Thoracic aorta (tissue), 2 donors: ENCODE measurements at places on chromosomes 5 and 9.

DNA sequence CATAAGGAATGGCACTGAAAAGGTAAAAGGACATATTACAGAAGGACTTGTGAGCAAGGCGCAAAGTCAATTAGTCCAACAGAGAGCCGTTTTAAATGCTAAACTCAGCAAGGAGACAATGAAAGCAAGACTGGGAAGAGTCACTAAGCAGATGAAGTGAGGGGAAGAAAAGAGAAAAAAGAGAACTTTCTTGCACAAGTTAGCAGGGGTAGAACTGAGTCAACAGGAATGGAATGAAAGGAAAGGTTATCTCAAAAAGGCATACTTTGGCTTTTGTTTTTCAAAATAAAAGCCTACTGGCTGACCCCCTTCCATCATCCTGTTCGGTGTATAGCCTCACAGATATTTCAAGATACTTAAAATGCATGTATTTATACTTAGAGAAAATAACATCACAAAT is 75.0 kb downstream of the NR6A1 start:
- H3K4me3 ChIP-seq, result no peak overlapping the region
- H3K36me3 ChIP-seq, result no peaks in the 10 kb centered on the region
- no peaks in the 10 kb centered on the region for H3K27me3 ChIP-seq
- no peak overlapping the region for H3K27ac ChIP-seq

DNA sequence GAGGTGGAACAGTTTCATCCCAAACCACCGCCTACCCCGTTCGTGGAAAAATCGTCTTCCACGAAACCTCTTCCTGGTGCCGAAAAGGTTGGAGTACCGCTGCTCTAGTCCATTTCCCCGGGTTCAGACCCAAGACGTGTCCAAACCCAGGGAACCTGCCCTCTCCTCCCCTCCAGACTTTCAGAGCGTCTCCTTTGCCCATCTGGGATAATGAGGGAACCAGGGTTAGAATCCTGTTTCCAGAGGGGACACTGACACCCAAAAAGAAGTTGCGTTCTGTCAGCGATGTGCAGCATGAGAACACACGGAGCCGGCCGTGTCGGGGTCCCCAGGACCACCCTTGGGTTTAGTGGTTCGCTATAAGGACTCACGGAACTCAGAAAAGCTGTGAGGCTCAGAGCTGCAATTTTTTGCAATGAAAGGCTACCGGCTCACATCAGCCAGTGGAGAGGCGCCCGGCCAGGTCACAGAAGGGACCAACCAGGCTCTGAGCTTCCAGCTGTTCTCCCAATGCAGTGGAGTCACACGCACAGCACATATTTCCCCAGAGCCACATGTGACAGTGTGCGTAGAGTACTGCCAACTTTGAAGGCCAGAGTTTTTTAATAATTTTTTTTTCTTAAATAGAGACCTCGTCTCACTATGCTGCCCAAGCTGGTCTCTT is 19.4 kb downstream of the LAMC3 start:
- H3K4me1 ChIP-seq, result no peaks in the 10 kb centered on the region
- H3K36me3 ChIP-seq, result no peaks in the 10 kb centered on the region
- no peak for DNase-seq
- no peak overlapping the region for H3K27ac ChIP-seq

GRCh38 chr5:178467568-178468195 is 122.5 kb downstream of the COL23A1 start:
- H3K27me3 ChIP-seq, result no peaks in the 10 kb centered on the region
- H3K36me3 ChIP-seq, result no peaks in the 10 kb centered on the region
- H3K4me1 ChIP-seq, result peaks cover 19% of the 10 kb centered on the region
- H3K27ac ChIP-seq, result peak overlapping the region; percentile 4
- peak overlapping the region; percentile 43 for H3K4me3 ChIP-seq
- no peak for DNase-seq

- H3K4me1 ChIP-seq, result no peaks in the 10 kb centered on the region
- no peak overlapping the region for H3K4me3 ChIP-seq
- no peak for DNase-seq
- no peak overlapping the region for H3K27ac ChIP-seq
- no peaks in the 10 kb centered on the region for H3K36me3 ChIP-seq
- H3K27me3 ChIP-seq, result no peaks in the 10 kb centered on the region
These were observed 53.5 kb downstream of the SLC27A6 start for GRCh38 chr5:129018837-129019236.

DNA sequence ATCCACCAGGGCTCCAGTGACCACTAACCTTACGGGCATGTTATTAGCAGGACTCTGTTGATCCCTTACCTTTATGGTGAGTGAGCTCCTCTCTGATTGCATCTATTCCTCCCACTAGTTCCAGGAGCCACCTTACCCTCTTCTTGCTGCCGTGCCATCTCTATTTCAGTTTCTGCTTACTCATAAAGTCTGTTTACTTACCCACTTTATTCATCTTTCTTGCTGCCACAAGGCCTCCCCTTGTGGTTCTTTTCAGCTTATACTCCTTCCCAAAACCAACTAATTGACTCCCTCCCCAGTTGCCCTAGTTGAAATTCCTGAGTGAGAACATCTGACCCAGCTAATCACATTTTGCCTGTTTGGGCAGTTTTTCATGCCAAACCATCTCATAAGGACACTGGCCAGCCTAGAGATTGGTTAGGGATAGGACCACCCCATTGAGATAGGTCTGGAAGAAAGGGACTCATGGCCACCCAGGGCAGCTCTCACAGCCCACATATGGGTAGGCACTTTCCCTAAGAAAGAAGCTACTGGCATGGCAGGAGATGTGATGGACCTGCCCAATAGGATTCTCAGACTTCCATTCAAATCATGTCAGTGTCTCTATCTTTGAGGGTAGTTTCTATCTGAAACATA is 412.7 kb downstream of the EFNA5 start:
- no peak overlapping the region for H3K4me3 ChIP-seq
- no peak overlapping the region for H3K27ac ChIP-seq
- H3K4me1 ChIP-seq, result peaks cover 29% of the 10 kb centered on the region
- H3K27me3 ChIP-seq, result no peaks in the 10 kb centered on the region

DNA sequence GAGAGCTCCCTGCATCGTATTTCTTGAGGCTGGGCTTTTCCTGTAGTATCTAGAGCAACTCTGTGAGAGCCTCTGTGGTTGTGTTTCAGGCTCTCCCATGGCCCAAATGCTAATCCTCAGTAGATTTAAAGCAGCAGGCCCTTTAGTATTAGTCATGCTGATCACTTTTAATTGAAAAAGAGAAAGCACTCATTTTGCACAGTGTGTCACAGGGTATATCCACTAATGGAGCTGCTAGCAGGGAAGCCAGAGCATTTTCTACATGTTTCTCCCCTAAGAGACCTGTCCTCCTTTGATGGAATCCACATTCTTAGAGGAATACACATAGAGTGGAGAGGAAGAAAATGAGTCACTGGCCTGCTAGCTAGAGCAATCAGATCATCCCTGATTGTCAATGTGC is 348.5 kb downstream of the TMEM232 start:
- H3K4me1 ChIP-seq, result no peaks in the 10 kb centered on the region
- DNase-seq, result no peak
- no peak overlapping the region for H3K4me3 ChIP-seq
- H3K27ac ChIP-seq, result no peak overlapping the region
- H3K36me3 ChIP-seq, result no peaks in the 10 kb centered on the region

GRCh38 chr5:97986069-97986468 is 787.4 kb upstream of the RGMB start:
- no peak overlapping the region for H3K4me3 ChIP-seq
- H3K27ac ChIP-seq, result no peak overlapping the region
- H3K27me3 ChIP-seq, result no peaks in the 10 kb centered on the region
- H3K36me3 ChIP-seq, result no peaks in the 10 kb centered on the region
- no peak for DNase-seq

GRCh38 chr9:33270146-33270545 is 5.3 kb downstream of the CHMP5 start:
- no peak for DNase-seq
- peaks cover 16% of the 10 kb centered on the region for H3K4me1 ChIP-seq
- H3K27ac ChIP-seq, result no peak overlapping the region
- H3K4me3 ChIP-seq, result no peak overlapping the region

- no peaks in the 10 kb centered on the region for H3K4me1 ChIP-seq
- H3K27me3 ChIP-seq, result no peaks in the 10 kb centered on the region
- no peak overlapping the region for H3K4me3 ChIP-seq
- no peak for DNase-seq
- peaks cover 7% of the 10 kb centered on the region for H3K36me3 ChIP-seq
These were observed 33.3 kb downstream of the FBXO10 start for GRCh38 chr9:37542895-37543294.

- DNase-seq, result no peak
- no peak overlapping the region for H3K4me3 ChIP-seq
- no peaks in the 10 kb centered on the region for H3K36me3 ChIP-seq
These were observed 53.5 kb downstream of the KCNIP1 start for GRCh38 chr5:170557314-170557713.

DNA sequence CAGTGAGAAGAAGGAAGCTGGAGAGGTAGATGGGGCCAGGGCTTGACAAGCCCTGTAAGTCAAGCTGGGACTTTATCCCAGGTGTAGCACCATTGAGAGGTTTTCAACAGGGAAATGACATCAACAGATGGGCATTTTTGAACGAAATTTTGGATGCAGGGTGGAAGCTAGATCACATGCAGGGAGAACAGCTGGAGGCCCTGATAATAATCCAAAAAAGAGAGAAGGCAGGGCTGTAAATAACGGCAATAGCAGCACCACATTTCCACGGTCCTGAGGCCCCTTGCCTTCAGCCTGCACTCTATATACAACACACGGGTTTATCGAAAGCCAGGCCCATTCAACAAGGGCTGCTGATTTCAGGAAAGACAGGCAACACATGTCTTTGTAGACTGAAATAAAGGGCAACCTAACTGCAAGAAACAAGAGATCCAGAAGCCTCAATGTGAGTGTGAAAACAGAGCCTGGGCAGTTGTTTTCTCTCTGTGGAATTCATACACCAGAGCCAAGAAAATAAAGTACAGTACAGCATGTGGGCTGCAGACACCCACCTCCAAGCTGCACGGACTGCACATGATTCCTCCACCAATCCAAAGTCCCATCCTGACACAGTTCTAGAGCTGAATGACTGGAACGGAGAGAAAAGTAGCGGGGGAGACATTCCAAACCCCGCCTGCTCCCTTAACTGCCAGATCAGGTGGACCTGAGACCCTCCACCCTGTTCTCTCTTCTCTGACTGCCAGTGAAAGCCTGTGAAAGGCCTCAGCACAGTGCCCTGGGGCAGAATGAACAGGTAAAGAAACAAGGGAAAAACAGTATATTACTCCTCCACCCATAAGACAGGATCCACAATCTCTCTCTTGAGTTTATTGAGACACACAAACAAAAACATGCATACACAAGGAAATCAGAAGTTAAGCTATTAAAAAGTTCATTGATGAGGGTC is 36.3 kb downstream of the KLHL3 start:
- H3K36me3 ChIP-seq, result peaks cover 8% of the 10 kb centered on the region
- no peak overlapping the region for H3K4me3 ChIP-seq
- H3K27me3 ChIP-seq, result no peaks in the 10 kb centered on the region
- DNase-seq, result no peak
- H3K27ac ChIP-seq, result no peak overlapping the region

DNA sequence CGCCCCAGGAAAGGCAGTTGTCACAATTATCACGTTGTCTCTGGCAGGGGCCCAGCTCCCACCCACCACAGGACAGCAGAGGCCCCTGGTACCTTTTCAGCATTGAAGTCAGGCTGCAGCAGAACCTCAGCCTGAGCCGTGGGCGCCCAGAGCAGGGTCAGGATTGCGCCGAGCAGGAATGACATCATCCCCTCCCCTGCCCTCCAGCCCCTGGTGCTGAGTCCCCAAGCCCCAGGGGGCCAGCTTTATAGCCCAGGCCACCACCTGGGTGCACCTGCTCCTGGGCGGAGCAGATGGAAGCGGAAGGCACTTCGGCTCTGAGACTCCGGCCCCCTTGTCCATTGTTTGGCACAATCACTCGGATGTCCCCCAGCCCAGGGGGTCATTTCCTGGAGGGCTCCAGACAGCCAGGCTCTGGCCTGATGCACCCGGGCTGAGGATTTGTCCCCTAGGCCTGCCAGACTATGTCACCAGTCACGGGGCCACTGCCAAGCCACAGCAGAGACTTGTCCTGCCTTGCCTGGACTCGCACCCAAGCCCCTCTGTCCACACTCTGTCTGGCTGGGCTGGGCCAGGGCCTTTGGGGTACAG is at the start of gene LCN15:
TSS of gene LCN15 (minus strand) at position 218 of the 591 bp plus-strand sequence. CDS start at position 188, 30 bp downstream.
- H3K27ac ChIP-seq, result no peak within 1 kb of the TSS
- no peaks in the 10 kb centered on the region for H3K36me3 ChIP-seq
- DNase-seq, result no peak

DNA sequence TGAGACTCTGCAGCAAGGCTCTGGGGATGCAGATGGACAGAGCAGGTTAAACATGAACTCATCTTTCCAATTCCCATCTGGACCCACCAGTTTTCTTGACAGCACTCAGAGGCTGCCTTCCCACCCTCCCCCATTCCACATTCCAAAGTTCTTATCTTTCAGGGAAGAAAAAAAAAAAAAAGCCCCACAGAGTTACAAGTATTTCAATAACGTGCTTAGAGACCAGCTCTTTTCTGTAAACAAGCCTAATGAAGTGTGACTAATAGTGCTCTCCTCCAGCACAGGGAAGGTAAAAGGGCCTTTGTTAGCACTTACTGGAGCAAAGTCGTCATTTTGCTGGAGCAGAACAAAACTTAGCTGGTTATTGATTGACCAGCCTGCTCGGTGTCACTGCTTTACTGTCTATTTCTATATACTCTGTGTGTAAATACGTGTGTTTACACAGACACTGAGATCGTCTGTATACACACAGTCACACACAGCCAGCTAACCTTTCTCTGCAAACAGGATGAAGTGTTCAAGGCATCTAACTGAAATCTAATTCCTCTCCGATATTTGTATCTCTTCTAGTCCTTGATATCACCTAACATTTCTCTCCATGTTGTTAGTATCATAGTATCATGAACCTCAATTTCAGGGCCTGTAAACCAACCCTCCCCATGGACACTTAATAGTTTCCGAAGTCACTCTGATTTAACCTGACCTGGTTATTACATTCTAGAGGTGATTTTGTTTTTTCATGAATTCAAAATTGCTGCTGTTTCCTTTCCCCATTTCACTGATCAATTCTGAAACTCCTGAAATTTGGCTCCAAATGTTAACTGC is 84.9 kb downstream of the ZNF608 start:
- DNase-seq, result no peak
- H3K27me3 ChIP-seq, result no peaks in the 10 kb centered on the region
- peak overlapping the region; percentile 44 for H3K4me3 ChIP-seq
- peaks cover 15% of the 10 kb centered on the region for H3K4me1 ChIP-seq
- no peaks in the 10 kb centered on the region for H3K36me3 ChIP-seq
- peak overlapping the region; percentile 44 for H3K27ac ChIP-seq

- no peaks in the 10 kb centered on the region for H3K27me3 ChIP-seq
- H3K27ac ChIP-seq, result no peak overlapping the region
- H3K36me3 ChIP-seq, result peaks cover 28% of the 10 kb centered on the region
- no peak overlapping the region for H3K4me3 ChIP-seq
These were observed 65.4 kb downstream of the AUH start for GRCh38 chr9:91296354-91296753.
